Right cardiac atrium (tissue), 5 donors: ENCODE measurements at places on chromosomes 11 and 22. TPM values are rescaled to one million over a fixed set of nuclear protein-coding genes. Genes with fewer than 3 reads are reported as not detected.

- no peak for DNase-seq
These were observed 8.4 kb upstream of the LMO2 start for GRCh38 chr11:33900159-33900840.

Gene C22orf31
- total RNA-seq: not detected

GRCh38 chr22:23898006-23898974 lies 4.1 kb downstream of the MIF start:
- DNase-seq: no peak

DNA sequence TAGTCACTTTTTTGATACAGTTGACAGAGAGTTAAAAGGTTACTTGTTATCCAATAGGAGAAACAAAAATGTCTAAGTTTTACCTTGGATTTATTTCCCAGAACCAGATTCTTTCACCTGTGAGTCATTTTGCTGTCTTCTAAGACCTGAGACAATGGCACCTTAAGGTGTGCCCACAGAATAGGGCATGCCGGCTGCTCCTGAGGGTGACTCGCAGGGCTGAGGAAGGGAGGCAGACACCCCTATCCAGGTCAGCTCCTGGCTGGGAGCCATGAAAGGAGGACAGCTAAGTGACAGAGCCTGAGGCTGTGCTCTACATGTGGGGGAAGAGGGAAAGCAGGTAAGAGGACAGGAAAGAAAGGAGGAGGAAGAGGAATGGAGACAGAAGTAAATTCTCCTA lies 67.8 kb downstream of the RASSF10 start:
- DNase-seq: no peak

DNA sequence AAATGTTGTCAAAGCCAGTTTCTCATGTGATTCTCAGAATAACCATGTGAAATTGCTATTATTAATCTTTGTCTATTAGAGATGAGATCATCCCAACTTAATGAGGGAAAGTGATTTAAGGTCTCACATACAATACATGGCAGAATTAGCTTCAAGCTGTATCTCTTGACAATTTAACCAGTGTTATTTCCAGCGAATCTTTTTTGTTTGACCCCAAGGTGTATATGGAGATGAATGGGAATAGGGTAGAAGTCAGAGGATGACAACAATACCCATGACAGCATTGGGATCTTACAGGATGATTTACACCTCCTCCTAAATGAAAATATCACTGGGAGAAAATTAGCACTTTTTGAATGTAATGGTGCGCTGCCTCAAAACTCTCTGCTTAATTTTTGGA lies 290.8 kb upstream of the LUZP2 start:
- no peak for DNase-seq

Gene SAAL1
- 10.4 TPM for total RNA-seq

DNA sequence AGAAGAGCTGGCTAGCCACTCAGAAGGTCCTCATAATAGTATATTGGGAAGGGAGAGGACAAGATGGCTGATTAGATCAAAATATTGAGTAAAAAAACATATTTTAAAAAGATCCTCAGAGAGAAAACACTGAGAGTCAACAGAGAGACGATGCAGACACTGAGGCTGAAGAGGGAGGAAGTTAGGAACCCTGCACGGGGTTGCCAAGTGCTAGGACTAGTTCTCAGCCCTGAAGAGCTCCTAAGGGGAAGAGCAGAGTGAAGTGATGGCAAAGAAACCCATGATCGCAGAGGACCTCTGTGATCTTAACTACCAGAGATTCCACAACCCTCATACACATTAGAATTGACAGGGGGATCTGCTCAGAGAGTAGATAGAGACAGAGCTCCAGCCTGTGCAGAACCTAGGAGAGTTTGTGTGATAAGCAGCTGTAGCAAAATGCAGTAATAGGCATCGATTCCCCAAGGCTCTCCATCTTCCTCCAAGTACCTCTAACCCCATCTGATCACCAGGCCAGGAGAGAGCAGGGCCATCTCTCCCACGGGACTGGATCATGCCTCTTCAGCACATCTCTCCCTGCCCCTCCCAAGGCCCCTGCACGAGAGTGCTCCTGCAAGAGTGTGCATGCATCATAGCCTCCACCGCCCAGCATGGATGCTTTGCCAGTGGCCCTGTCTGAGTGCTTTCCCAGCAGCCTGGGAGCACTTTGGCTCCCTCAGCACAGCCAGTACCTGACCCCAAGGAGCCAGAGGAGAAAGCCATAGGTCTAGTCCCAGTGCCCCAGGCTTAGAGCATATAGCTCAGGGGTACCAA lies 41.2 kb upstream of the ARL14EP start:
- no peak for DNase-seq

Gene UBQLNL
- total RNA-seq: 0.20 TPM

GRCh38 chr22:43201486-43202219 lies 14.7 kb upstream of the TTLL12 start:
- DNase-seq: no peak

DNA sequence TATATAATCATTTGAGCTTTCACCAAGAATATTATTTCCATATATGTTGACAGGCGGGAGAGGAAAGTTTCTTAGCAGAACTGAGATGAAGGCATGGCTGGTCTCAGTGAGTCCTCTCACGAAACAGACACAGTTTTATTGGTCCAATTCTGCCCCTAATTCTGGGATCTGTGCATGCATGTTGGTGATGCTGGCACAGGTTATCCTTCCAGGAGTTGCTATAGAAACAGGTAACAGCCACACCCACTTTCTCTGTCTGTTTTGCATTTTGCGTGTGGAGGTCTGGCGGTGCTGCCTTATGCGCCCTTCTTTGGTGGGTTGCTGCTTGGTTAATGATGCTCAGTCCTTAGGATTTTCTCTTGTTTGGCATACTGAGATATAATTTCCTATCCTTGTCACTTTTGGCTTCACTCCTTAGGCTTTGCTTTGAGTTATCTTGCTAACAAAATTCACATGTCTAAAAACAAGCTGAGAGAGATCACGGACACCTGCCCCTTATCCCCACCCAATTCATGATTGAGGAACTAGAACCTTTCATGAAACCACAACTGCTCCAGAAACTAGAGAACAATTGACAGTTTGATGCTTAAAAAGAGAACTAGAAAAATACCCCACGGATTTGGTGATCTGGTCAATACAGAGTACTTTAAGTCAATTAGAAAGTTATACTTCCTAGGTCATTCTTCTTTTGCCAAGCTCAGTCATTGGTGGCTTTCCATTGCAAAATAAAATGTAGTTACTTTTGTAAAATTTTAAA lies 189.3 kb downstream of the FAT3 start:
- no peak for DNase-seq

GRCh38 chr11:68297812-68298658 lies 14.4 kb upstream of the LRP5 start:
- peak; percentile 92 for DNase-seq

Gene PHOX2A
- total RNA-seq: not detected

Gene PGA5
- total RNA-seq: 3.4 TPM

Gene SLC25A45
- 7.1 TPM for total RNA-seq

- DNase-seq: no peak
These were observed 1.3 kb upstream of the MLC1 start for GRCh38 chr22:50086526-50086925.

DNA sequence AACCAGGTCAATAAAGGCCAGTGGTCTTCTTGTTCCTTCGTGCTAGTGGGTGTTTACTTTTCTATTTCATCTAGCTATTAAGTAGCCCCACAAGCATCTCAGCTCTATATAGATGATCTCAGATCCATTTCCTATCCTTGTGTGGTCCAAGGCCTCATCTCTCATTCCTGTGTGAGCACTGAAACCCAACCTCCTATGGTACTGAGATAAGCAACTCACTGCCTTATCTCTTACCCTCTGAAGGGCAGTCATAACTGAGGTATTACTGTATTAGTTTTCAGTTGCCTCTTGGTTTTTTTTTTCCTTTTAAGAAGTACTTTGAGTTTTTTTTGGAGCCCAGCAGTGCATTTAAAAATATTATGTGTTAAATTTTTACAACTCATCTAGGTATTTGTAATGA lies 28.3 kb downstream of the ACER3 start:
- no peak for DNase-seq

Gene FIBIN
- total RNA-seq: 19.8 TPM

- no peak for DNase-seq
These were observed 44.1 kb downstream of the PAX6 start for GRCh38 chr11:31767066-31767465.

Gene C22orf42
- total RNA-seq: not detected

DNA sequence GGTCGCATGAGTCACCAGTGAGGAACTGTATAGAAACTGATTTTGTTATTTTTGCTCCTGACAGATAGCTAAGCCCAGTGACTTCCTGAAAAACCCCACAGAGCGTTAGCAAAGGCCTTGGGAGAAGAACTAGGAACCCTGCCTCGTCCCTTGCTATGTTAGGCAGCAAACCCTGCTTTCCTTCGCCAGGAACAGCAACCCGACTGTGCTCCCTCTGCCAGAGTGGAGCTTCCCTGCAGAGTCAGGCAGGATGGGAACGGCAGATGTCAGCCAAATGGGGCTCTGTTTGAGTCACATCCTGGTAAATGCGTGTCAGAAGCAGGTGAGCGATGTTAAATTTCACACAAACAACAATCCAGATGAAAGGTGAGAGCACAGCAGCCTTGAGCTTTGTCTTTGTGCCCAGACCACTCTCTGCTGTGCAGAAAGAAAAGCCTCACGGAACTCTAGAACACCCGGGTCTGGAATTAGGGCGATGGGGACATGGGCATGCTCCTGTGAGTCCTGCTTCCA lies 186.6 kb downstream of the ADAMTS15 start:
- DNase-seq: peak; percentile 68

Gene WNT11
- total RNA-seq: 2.1 TPM

Gene APOL6
- 13.3 TPM for total RNA-seq

DNA sequence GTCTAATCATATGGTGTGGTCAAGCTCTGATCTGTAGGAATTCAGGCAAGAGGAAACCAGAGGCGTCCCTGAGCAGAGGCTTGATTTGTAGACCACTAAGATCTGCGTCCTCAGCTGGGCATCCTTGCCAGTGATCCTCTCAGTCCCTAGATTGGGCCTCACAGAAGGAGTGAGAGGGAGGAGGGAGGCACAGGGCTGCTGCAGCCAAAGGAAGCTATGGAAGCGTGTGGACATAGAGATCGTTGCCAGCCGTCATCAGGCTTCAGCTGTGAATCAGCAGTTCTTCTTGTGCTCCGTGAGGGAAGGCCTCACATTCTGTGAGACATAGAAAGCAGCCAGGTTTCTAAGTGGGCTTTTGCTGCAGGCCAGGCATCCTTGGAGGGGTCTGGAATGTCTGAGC lies 254.6 kb upstream of the KIRREL3 start:
- DNase-seq: no peak

Gene GRM5
- total RNA-seq: 0.45 TPM

GRCh38 chr11:116473790-116474346 lies 298.9 kb downstream of the BUD13 start:
- DNase-seq: no peak

- peak; percentile 94 for DNase-seq
These were observed at the start of gene APOL3 for GRCh38 chr22:36160499-36160942. APOL3 (minus strand) TSS chr22:36160755; CDS start chr22:36149055, 11,700 bp downstream.

DNA sequence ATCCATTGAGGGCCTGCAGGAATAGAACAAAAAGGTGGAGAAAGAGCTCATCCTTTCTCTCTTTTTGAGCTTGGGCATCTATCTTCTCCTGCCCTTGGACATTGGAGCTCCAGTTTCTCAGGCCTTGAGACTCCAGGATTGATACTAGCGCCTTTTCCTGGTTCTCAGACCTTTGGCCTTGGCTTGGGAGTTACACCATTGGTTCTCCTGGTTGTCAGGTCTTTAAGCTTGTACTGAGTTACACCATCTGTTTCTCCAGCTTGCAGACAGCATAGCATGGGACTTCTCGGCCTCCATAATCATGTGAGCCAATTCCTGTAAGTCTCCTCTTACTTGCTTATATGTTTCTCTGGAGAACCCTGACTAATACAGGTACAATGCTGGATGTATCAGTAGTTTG lies 72.6 kb downstream of the GRK3 start:
- no peak for DNase-seq

DNA sequence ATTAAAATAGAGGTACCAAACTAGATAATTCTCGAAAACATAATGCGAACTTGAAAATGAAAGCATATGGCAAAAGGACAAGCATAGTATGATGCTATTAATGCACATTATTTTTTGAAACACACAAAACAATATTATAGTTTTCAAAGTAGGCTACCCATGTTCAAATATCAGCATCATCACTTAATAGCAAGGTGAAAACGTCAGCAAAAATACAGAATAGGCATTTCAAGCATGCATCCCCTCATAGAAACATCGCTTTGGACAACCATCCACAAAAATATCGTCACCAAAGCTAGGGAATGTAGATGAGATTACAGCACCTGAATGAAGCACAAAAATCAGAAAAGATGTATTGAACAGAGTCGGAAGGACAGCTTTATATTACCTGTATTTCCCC lies 814.5 kb upstream of the LRRC4C start:
- no peak for DNase-seq

GRCh38 chr11:29518389-29519174 lies 498.2 kb downstream of the KCNA4 start:
- DNase-seq: no peak

Gene TMEM45B
- total RNA-seq: not detected

GRCh38 chr11:48141475-48142122 lies 75.0 kb upstream of the OR4B1 start:
- no peak for DNase-seq

- no peak for DNase-seq
These were observed 105.7 kb upstream of the AKIP1 start for GRCh38 chr11:8805296-8805695.

Gene ZNRF3
- total RNA-seq: 8.4 TPM

DNA sequence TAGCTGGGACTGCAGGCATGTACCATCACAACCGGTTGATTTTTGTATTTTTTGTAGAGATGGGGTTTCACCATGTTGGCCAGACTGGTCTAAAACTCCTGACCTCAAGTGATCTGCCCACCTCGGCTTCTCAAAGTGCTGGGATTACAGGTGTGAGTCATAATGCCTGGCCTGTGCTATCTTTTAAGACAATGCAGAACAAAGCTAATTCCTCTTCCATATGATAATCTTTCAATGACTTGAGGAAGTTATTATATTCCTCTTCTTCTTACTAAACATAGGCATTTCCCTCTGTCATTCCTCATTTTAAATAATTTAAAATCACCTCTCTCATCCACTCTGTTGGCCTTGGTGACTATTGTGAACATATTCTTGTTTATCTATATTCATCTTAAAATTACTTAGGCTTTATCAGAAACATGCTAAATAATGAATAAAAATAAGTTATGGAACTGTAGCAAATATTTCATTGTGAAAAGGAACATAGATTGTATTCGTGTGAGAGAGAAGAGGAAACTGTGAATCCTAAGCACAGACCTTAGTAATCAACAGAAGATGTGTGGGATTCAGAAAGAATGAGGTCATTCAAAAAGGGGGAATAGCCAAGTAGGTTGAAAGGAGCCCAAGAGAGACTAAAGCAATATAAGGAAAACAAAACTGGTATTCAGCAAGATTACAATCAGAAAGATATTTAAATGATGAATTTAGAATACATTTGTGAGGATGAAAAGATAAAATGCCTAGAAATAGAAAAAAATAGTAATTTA lies 269.4 kb downstream of the TTC28 start:
- no peak for DNase-seq

- DNase-seq: no peak
These were observed 173.9 kb upstream of the B3GAT1 start for GRCh38 chr11:134585666-134586610.

- no peak for DNase-seq
These were observed at the start of gene GAL3ST3 for GRCh38 chr11:66048547-66049323. GAL3ST3 (minus strand) TSS chr11:66049161; CDS start chr11:66045415, 3,746 bp downstream.

Gene JRKL
- total RNA-seq: 8.1 TPM

Gene DPP3
- 9.5 TPM for total RNA-seq
